ENCODE measurements at places on chromosomes 4 and X.

GRCh38 chrX:136814847-136815750 is 34.4 kb upstream of the ARHGEF6 start:
- DNase-seq: no peak

DNA sequence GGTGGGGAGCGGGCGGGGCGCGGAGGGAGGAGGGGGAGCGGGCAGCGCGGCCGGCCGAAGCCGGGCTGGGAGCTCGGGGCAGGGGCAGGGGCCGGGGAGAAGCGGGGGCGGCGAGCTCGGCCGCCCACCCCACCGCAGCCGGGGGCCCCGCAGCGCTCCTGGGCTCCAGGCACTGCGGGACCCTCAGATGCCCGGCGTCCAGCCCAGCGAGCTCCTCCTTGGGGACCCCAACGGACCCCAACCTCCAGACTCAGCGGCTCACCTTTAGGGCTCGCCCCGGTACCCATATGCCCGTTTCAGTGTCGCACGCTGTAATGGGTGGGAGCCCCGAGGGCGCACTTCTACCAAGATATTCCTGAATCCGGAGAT is 357 bp upstream of the ADGRG2 start:
- DNase-seq: no peak

GRCh38 chr4:20299515-20299914 is 47.8 kb downstream of the SLIT2 start:
- no peak for DNase-seq

- no peak for DNase-seq
Measured at GRCh38 chr4:134634301-134634700, 432.7 kb upstream of the PABPC4L start.

GRCh38 chrX:16002185-16002584 is 121.2 kb upstream of the GRPR start:
- no peak for DNase-seq

DNA sequence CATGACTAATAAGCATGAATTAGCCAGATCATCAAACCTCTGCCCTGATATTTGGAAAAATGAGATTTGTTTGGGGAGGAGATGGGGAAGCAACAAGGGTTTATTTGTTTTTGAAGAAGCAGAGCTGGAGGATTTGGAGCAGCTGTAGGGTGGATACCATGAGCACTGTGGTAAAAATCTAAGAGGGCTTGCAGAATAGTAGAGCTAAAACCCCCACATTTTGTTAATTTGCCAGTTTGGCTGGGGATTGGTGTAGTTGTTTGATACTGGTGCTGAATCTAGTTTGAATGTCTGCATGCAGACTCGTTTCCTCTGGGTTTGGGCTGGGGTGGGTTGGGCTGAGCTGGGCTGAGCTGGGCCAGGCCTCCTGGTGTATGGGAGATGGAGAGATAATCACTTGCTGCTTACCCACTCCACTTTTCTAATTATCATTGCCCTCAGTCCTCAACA is 43.7 kb downstream of the SMAD1 start:
- no peak for DNase-seq

GRCh38 chr4:99848591-99849001 is 32.0 kb downstream of the DAPP1 start:
- DNase-seq: no peak

GRCh38 chrX:78673246-78673645 is 14.1 kb upstream of the RTL3 start:
- DNase-seq: no peak
